ENCODE measurements at places on chromosomes 5 and 9.
A peak's percentile ranks its signal among the peaks of the same experiment; 100 is the strongest.

DNA sequence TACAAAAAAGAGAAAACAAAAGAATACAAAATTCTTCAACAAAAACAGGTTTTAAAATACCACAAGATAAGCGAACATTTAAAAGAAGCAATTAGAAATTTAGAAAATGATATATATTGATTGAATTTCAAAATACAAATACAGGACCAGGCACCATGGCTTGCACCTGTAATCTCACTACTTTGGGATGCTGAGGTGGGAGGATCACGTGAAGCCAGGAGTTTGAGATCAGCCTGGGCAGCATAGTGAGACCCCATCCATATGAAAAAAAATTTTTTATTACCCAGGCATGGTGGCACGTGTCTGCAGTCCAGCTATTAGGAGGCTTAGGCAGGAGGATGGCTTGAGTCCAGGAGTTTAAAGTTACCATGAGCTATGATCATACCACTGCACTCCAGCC is 109.9 kb upstream of the SLC30A5 start:
- DNase-seq = no peak

DNA sequence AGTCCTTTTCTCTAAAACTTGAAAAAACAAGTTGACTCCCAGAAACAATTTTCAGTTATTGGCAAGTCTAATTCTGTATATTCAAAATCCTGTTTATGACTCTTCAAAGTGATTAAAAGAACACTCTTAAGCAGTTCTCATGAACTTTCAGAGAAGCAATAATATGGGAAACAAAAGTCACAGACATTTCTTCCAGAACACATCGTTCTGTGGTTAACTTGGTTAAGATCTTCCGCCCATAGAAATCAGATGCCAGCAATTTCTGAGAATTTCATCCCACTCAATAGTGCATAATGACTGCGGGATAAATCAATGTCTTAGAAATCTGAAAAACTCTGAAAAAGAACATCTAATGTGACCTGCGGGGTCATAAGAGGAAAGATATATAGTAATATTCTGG is 300.5 kb downstream of the COX7C start:
- DNase-seq = no peak

GRCh38 chr9:95266649-95267048 is 50.9 kb downstream of the FANCC start:
- no peak for DNase-seq

DNA sequence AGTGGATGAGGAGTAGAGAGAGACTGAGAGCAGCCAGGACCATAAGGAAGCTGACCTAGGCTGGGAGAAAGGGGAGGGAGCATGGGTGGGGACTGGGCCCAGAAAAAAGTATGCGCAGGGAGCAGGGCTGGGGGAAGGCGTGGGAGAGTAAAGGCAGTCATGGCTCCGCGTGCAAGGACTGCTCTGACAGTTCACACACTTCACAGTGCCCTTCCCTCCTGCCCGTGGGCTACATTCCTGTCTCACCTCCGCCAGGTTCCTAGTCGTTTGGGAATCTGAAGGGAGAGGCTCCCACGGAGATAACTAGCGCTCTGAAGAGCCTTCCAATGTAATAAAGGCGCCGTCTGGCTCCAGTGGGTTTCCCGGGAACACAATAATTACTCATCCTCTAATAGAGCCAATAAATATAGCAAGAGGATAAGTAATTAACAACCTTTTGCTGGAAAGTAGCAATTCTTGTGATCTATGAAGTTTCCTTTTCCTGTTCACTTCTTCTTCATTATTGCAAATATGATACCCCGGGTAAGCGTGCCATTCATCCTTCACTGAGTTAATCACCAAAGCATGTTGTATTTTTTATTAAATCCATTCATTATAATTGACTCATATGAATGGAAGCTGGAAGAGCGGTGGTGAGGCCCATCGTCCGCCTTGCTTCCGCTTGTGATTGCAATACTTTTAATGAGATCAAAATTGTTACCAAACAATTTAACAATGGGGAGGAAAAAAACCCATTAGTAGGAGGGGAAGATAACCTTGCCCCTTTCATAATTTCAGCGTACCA is 39.3 kb downstream of the TTLL11 start:
- no peak for DNase-seq

DNA sequence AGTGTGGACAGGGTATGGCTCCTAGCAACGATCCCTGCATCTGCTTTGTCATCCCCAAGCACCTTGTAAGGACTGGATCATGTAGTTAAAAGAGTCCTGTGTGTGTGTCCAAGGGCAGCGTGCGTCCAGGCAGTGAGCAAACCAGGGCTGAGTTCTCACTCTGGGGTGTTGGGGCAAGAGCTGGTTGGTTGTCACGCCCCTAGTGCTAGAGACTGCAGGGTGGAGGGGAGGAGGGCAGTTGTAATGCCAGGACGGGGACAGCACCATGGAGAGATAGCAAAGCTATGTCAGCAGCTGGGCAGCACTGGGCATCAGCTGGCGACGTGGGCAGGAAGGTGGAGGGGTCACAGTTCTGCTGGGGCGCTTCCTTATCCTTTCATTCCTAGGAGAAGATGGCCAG is 100.8 kb downstream of the ZNF618 start:
- no peak for DNase-seq

GRCh38 chr9:101691657-101692056 is 46.8 kb downstream of the GRIN3A start:
- DNase-seq = no peak

GRCh38 chr5:135440916-135441315 is 6.2 kb downstream of the DCANP1 start:
- DNase-seq = no peak

DNA sequence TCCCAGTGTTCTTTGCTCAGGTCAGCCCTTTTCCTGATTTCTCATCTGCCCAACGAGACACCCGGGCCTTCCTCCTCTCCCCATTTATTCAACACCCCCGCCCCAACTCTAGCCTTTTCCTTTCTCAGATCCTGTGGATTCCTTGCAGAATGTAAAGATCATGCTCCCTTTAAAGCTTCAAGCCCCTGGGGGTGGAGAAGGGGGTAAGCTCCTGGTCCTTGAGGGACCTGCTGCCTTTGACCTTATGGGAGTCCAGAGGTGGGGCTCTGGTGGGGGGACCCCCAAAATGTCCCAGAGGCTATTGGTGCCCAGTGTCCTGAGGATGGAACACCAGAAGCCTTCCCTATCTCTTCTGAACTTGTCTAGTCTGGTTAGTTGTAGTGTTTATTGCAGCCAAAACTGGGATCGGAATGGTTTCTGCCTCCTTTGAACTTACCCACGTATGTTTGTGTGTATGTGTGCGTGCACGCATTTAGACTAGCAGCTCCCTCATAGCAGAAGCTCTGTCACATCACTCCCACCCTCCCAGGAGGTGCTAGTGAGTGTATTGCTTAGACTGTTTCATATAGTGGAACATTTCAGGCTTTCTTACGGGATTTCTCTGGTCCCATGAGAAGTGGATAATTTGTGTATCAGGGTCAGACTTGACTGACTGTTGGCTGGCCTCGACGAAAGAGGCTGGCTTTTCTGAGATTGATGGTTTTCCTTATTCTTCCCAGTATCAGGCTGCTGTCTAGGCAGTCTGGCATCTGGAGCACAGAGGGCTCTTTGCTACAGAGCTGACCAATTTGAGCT is 1.1 kb downstream of the GALNT10 start:
- DNase-seq = peak; percentile 48

- DNase-seq = no peak
Observed at GRCh38 chr9:38284039-38284575, 108.4 kb upstream of the ALDH1B1 start.

- DNase-seq = no peak
Observed at GRCh38 chr5:72702881-72703434, 113.5 kb upstream of the TNPO1 start.

All from dermis microvascular lymphatic vessel endothelial cell (primary cell).